ENCODE measurements at places on chromosomes 4 and X.

- DNase-seq, result no peak
Observed at GRCh38 chrX:100379388-100379986, 30.6 kb downstream of the PCDH19 start.

- no peak for DNase-seq
Observed at GRCh38 chr4:40515398-40516293, 114.0 kb downstream of the RBM47 start.

GRCh38 chrX:30635630-30636029 lies 17.6 kb upstream of the GK start:
- no peak for DNase-seq

DNA sequence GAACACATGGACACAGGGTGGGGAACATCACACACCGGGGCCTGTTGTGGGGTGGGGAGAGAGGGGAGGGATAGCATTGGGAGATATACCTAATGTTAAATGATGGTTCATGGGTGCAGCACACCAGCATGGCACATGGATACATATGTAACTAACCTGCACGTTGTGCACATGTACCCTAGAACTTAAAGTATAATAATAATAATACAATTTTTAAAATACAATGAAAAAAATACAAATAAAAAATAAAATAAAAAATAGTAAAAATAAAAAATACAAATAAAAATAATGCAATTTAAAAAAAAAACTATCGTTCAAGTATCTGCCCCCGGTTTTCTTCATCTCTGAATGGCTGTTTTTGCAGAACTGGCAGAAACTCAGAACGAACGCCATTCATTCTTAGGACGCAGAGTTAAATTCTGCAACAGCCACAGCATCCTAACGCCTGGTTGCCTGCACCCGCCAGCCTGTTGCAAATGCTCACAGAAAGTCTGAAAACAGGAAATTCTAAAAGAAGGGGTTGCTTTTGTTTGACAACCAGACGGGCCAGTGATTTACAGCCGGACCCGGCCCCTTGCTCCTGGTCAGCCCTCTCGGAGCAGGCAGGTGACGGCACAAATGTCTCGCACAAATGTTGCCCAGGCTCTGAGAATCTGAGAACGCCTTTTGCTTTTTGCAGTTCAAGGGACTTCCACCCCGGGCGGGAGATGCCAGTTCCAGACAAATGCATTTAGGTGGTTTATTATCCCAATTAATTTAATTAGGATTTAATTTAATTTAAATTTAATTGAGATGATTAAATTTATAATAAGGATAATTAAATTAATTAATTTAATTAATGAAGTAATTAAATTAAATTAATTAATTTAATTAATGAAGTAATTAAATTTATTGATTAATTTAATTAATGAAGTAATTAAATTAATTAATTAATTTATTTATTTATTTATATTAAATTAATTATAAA lies 47.8 kb downstream of the CRLF2 start:
- DNase-seq, result no peak

DNA sequence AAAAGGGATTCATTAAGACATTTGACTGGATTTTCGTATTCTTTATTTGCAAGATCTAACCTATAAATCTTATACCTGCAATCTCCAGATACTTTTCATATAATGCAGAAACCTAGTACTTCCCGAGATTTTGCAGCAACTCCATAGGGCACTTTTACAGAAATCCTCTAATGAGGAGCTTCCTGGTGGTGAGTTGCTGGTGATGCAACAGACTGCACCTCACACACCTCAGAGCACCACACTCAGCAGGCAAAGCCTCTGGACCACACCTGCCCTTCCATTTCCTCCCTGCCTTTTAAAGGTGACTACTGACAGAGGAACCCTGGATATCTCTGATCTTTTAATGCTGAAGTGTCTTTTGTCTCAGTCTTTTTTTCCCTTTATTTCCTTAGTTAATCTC lies 289.4 kb downstream of the TRAM1L1 start:
- DNase-seq, result no peak

DNA sequence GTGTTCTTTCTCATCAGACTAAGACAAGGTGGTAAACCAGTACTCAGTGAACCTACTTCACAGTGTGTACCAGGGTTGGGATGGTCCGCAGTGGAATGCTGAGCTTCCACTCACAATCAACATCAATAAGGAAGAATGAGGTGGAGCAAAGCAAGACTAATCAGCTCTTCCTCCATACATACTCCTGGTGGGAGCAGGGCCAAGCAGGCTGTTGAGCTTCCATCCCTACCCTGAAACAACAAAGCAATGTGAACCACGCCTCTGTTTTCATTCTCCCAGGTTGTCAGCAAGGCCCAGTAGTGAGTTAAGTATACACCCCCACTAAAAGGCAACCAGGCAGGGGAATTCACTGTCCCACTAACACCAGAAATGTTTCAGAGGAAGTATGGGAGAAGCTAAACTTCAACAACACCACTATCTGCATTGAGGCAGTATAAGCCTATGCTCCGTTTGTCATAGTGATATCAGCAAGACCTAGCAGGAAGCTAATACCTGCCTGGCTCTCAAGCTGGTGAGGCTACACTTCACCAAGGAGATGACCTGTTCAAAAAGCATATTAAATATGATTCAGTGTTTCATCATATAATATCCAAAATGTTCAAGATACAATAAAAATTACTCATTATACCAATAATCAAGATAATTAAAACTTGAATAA lies 109.5 kb downstream of the DDX60 start:
- no peak for DNase-seq

- DNase-seq, result no peak
Observed at GRCh38 chr4:121096191-121096590, 23.9 kb upstream of the NDNF start.

DNA sequence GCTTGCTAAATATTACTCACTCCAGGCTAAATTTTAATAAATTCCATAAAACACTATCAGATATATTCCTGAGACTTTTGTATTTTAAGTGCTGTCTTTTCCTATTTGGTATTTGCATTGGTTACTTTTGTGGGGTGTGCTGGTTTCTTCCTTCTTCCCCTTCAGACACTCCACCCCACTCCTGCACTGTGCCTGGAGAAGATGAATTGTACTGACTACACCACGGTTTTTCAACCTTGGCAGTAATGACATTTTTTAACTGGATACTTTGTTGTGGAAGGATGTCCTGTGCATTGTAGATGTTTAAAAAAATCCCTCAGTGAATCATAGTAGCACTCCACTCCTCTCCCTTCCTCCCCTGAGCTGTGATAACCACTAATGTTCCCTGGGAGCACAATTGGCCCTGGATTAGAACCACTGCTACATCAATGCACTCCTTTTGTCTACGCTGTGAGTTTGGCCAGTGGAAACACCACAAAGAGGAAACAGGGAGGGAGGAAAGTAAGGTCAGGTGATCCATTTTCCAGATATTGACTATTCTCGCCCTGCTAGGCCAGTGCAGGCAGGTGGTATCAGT lies 36.3 kb downstream of the SNCA start:
- no peak for DNase-seq

DNA sequence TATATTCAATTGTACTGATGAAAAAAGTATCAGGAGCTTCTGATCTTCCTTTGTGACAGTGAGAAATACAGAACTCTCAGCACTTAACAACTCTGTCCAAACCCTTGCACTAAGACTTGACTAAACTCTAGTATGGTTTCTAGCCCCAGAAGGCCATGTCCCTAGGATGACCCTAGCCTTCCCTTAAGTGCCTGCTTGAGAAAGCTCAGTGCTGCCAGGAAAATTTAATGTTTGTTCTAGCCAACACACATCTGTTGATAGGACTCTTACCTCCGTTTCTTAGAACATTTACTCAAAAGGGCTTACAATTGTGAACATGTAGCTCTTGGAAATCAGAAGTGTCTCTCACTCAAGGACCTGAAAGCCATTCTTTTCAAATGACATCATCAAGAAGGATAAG lies 1055.2 kb upstream of the FTHL17 start:
- no peak for DNase-seq

DNA sequence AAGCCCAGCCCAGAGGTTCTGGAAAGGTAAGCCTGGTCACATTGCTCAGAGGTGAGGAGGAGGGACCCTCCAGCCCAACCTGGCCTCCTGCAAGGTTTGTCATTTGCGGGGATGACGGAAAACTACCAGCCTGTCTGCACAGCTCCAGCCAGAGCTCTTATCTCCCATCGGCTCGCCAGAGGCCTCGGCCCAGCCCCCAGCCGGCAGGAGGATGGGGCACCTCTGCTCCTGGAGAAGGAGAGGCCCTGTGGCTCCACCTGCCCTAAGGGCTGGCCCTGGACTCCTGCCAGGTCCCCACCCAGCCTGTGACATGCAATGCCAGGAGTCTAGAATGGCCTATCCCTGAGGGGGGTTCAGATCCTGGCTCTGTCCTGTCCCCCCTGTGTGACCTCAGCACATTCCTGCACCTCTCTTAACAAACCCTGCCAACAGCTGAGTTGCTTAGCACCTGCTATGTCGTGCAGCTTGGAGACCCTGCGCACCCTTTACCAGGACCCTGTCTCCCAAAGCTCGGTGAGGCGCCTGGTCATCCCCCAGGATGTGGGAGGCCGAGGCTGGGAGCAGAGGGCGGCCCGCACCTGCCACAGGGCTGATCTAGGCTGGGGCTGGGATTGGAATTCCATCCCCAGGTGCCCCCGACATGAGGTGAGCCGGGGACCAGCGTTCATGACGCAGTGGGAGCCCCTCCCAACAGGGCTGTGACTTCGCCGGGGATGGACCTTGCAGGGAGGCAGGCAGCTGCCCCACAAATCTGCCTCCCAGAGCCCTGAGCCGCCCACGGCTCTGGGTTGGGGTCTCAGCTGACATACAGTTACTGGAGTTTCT lies 14.4 kb downstream of the ADRA2C start:
- no peak for DNase-seq

GRCh38 chr4:8403173-8403753 lies 37.3 kb downstream of the ACOX3 start:
- DNase-seq, result peak; percentile 37

DNA sequence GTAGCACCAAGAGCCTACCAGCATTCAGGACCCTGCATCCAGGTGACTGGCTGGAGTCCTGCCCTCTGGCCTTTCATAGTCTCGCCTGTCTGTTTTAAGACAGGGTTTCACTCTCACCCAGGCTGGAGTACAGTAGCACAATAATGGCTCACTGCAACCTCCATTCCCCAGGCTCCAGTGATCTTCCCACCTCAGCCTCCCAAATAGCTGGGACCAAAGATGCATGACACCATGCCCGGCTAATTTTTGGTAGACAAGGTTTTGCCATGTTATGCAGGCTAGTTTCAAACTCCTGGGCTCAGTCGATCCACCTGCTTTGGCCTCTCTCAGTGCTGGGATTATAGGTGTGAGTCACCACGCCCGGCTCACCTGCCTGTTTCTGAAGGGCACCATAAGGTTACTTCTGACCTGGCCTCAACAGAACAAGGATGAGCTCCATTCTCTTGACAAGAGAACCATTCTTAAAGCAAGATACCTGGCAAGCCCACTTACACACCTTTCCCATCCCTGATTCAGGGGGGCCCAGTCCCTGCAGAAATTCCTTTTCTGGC lies 6.7 kb downstream of the RPS4X start:
- DNase-seq, result no peak

DNA sequence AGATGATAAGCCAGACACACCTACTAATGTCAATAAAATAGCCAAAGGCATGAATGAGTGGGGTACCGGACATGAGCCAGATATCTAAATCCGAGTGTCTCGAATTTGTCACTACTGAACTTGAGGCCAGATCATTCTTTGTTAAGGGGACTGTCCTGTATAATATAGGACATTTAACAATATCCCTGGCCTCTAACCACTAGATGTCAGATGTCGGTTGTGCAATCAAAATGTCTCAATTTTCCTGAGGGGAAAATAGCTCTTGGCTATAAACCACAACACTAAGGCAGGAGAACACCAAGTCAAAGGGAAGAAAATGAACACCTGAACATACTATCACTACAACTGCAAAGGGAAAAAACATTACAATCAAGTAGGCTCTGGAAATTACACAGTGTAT lies 154.5 kb downstream of the GPM6A start:
- no peak for DNase-seq

GRCh38 chr4:81634165-81634564 lies 162.5 kb upstream of the RASGEF1B start:
- no peak for DNase-seq

- DNase-seq, result no peak
Observed at GRCh38 chr4:87405211-87405820, 14.3 kb upstream of the HSD17B11 start.

GRCh38 chr4:120327276-120327675 lies 260.6 kb upstream of the MAD2L1 start:
- DNase-seq, result no peak

GRCh38 chrX:84415140-84415539 lies 87.1 kb downstream of the HDX start:
- no peak for DNase-seq

- no peak for DNase-seq
Observed at GRCh38 chr4:52377563-52377962, 281.5 kb downstream of the USP46 start.

DNA sequence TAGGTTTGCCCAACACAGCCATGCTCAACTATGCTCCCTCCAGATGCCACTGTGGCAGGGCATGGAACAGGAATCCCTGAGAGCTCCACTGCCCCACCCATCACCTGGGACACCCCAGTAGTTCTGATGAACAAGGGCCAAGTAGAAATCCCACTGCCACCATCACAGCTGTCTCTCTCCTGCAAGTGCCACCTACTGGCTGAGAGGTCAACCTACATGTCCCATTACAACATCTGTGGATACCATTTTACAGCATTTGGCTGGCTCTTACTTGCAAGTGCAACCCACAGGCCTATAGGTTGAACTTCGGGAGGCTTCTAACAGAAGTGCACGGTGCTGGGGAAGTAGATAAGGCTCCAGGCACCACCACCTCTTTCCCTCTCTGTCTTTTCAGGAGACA lies 142.5 kb downstream of the CXXC4 start:
- DNase-seq, result no peak

DNA sequence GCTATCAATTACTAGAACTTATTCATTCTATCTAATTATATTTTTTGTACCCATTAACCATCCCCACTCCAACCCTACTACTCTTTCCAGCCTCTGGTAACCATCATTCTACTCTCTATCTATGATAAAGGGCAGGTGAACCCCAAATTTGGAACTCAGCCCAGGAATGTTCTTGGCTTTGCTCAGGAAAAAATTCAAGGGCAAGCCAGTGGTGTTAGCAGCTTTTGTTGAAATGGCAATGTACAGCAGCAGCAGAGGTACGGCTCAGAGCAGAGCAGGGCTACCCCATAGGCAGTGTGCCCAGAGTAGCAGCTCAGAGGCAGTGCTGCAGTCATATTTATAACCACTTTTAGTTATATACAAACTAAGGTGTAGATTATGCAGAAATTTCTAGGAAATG lies 138.2 kb downstream of the RNF150 start:
- no peak for DNase-seq

- no peak for DNase-seq
Observed at GRCh38 chrX:154731881-154732280, 19.0 kb downstream of the GAB3 start.

All from NCI-H187 (cell line).